ENCODE measurements at places on chromosomes 16 and 17.

- peak; percentile 9 for DNase-seq
These were observed 514 bp downstream of the THRA start for GRCh38 chr17:40063187-40063771.

GRCh38 chr16:59593194-59593661 is 859.1 kb upstream of the GOT2 start:
- no peak for DNase-seq

DNA sequence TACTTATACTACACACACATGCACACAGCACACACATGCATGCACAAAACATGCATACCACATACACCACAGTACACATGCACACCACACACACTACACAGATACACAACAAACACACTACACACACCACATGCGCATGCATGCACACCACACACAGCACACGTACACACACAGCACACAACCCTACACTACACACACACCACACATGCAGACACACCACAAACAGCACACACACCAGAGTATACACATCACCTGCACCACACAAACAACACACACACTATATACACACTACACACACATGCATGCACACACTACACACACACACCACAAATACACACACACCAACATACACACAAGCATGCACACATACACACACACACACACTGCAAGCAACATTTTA is 166.8 kb downstream of the AHSP start:
- no peak for DNase-seq

GRCh38 chr17:1474402-1475189 is 17.9 kb downstream of the MYO1C start:
- no peak for DNase-seq

DNA sequence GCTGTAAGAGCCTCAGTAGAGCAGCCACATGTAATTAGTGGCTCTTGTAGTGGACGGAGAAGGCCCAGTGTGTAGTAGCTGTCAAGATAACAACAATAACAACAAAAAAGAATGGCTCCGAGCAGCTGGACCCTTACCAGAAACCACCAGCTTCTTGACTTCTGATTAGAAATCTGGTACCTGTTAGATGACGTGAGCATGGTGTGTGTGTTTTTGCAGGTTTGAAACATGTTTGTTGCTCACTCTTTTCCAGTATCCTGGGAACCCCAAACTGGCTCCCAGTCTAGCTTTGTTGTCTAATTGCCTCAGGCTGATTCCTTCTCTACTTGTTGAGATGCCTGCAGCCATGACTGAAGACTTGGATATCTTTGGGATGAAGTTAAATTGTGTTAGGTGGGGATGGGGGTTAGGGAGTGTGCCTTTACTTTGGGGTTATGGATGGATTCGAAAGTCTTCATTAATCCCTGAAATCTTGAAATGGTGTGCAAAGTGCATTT is 21.0 kb downstream of the IGF2BP1 start:
- DNase-seq: no peak

DNA sequence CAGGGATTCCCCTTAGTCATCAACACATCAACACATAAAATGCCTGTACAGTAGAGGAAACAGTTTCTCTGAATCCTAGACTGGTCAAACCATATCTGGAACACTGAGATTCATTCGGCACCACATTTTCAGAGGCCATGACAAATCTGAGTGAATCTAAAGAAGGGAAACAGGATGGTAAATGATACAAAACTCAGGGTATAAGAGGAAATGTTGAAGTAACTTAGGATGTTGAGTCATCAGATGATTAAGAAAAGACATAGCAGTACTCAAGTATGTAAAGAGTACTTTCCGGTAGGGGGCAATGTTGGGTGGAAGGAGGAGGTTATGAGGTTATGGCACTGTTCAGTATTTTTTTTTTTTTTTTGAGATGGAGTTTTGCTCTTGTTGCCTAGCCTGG is 358.5 kb upstream of the PMFBP1 start:
- DNase-seq: no peak

Data from T-helper 22 cell (primary cell).